ENCODE measurements at places on chromosomes 3 and 15.

DNA sequence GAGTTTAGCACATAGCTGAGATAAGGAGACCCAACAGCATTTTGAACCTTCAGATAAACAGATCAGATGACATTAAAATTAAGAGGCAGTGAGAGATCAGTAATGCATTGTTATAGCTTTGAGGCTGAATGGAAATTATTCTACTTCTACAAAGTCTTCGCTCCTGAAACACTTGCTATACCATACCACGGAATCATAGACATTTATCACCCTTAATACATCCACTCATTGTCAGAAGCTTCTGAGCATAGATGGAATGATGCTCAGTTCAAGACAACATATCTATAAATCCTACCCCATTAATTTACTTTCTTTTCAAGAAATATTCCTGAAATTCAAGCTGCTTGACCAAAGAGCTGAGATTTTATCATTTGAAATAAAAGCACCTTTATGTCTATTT lies 266.7 kb downstream of the C3orf38 start:
- DNase-seq, result no peak

DNA sequence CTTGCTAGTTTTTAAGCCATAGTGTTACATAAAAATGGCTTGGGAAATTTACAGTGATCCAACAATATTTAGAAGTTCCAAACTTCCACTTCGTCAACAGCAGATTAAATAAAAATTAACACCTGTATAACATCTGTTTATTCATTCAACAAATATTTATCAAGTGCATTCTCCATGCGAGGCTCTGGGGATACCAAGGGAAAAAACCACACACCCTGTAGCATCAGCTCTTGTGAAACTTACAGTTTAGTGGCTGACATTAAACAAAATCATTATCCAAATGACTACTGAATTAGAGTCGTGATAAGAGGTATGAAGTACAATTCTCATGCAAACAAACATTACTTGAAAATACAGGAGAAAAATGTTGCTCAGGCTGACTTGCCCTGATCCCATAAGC lies 122.9 kb downstream of the DLG1 start:
- no peak for DNase-seq

- DNase-seq, result no peak
Measured at GRCh38 chr15:71306538-71306937, 191.3 kb downstream of the THSD4 start.

- DNase-seq, result no peak
Measured at GRCh38 chr3:15217841-15218267, 11.8 kb downstream of the CAPN7 start.

- no peak for DNase-seq
Measured at GRCh38 chr15:33370623-33371020, 59.9 kb downstream of the RYR3 start.

DNA sequence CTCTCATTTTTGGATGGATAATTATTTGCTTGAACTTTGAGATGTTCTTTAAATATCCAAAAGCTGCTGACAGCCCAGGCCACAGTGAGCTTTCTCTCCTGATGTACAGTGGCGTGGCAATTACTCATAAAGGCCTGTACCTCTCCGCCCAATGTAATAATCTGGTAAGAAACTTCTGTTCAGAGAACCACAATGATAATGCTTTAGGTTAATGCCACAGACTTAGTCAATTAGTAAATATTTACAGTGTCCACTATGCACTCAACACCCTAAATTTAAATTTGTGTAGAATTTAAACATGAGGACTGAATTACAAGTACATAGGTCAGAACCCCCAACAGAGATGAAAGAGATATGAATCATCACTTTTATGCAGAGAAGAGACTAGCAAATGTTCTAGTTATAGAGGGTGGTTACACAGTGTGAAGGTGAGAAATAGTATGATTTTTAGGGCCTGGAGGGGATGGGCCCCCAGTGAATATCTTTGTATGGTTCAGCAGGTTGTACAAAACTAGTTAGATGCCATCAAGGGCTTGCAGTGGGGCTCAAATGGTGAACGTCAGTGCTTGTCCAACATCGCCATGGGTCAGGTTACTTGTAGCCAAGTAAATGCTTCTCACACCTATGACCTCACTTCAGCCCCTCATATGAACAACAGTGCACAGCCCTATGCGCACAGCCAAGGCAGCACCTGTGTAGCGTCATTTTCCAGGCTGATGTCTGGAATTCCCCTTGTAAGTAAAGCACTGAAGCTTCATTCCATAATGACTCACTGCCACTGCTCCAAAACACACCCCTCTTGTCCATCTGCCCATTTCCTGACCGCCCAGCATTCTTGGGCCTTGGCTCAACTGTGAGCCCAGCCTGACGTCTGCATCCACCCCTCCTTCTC lies 13.3 kb downstream of the ABHD2 start:
- no peak for DNase-seq

DNA sequence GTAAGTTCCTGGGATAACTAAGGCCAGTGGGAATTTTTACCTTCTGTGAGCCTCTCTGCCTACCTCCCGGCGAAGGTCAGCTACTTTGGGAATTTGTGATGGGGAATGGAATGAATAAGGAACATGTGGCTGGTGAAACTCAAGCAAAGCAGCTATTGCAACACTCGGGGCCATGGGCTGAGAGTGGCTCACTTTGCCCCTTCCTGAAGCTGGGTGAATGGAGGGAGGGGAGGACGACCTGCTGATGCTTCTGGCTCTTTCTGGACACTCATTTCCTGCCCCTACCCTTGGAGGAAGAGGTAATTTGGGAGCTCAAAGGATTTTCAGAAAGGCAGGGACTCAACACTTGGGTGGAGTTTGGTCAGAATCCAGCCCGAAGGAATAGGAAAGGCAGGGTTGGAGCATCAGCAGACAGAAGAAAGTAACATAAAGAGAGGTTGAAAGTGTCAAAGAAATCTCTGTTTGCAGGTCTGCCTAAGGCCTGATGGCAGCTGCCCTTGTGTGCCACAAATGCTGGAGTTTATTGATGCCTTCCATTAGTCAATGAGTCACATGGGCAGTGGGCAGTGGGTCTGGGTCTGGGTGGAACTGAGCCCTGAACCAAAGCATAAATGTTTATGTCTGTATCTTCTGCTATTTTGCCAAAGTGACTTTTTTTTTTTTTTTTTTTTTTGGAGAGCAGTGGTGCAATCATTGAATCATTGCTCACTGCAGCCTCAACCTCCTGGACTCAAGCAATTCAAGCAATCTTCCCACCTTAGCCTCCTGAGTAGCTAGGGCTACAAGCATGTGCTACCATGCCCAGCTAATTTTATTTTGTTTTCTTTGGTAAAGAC lies 12.4 kb downstream of the LAMP3 start:
- no peak for DNase-seq

DNA sequence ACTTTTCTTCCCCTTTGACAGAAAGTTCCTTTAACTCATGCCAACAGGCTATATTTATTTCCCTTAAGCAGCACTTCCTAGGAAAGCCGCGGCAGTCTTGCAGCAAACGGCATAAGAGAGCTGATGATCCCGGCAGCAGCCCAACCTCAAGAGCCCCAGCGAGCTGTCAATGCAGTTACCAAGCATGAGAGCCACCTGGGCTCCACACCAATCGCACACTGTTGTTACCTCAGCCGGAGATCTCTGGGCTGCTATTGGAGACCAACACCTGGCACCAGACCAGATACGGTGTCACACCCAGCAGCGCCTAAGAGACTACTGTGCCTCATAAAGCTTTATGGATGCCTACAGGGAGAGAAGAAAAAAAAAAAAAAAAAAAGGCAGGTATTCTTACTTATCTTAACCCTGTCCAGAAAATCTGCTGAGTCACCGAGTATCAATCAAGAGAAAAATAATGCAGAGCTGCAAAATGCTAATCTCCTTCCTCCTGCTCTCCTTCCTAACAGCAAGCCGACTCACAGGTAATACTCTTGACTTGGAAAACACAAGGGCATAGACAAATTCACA lies 11.7 kb downstream of the ABCC5 start:
- no peak for DNase-seq

DNA sequence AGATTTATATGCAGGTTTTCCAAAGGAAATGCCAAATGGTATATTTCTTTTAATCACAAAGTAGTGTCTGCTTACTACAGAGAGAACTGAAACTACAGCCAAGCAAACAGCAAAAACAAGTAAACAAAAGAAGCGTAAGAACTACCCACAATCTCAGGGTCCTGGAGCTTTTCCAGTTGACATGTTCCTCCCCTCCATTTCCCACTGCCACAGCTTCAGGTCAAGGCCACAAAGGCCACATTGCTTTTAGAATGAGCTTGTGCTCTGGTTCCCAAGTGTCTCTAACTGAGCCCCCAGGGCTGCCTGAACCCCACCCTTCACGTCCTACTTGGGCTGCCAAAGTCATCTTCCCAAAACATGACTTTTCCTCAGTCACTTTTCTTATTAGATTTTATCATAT lies 24.1 kb downstream of the CTDSPL start:
- DNase-seq, result no peak

DNA sequence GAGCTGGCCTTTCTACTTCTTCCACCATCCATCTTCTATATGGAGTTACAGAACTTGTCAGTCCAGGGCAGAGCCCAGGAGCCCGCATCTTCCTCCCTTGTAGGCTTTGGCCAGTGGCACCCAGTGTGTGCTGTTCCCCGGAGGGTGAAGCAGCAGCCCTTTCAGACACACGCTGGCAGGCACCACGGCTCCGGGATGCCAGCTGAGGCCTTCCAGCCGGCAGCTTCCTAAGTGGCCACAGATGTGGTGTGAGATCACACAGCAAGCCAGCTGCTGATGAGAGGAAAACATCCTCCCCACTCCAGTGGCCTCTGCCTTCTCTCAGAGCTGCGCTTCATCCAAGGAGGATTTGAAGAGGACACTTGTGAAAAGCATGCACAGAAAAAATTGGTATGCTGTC lies 24.1 kb downstream of the CRABP1 start:
- no peak for DNase-seq

DNA sequence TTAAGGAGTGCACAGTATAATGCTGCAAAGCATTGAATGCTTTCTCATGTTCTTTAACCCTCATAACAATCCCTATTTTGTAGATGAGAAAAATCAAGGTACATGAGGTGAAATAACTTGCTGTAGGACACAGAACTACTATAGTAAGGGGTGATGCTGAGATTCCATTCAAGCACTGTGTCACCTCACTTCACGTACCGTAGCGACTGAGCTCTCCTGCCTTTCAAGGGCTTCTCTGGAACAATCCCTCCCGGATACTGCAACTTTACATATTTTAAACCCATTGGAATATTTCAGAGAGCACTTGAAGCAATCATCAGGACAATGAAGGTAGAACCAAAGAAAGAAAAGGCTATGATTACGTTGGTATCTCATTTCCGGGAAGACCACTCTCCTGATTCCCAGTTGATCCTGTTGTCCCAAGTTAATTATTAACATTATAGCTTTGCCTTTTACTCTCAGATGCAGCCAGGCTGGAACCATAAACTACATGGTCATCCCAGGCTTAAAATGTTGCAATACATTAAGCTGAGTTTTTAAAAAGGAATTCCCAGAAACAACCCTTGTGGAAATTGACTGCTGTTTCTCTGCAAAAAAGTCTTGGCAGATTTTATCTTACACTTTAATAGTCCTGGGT lies 252.2 kb upstream of the IGF1R start:
- DNase-seq, result no peak

DNA sequence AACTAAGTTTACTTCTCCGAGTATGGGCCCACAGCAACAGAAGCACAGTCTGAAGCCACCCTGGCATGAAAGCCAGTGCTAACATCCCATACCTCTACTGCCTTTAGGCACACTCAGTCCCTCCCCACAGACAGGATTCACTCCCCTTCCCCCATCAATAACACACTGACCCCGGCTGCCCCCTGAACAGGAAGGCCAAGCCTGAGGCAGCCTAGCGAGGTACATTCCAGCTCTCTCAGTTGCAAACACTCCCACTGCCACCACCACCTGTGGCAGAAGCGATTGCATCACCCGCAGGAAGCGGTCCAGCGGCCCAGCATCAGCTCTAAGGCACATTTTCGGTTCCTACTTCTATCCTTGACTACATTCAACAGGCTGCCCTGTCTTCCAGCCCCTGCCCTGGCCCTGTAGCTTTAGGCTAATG lies 7.0 kb upstream of the BMF start:
- peak; percentile 71 for DNase-seq

DNA sequence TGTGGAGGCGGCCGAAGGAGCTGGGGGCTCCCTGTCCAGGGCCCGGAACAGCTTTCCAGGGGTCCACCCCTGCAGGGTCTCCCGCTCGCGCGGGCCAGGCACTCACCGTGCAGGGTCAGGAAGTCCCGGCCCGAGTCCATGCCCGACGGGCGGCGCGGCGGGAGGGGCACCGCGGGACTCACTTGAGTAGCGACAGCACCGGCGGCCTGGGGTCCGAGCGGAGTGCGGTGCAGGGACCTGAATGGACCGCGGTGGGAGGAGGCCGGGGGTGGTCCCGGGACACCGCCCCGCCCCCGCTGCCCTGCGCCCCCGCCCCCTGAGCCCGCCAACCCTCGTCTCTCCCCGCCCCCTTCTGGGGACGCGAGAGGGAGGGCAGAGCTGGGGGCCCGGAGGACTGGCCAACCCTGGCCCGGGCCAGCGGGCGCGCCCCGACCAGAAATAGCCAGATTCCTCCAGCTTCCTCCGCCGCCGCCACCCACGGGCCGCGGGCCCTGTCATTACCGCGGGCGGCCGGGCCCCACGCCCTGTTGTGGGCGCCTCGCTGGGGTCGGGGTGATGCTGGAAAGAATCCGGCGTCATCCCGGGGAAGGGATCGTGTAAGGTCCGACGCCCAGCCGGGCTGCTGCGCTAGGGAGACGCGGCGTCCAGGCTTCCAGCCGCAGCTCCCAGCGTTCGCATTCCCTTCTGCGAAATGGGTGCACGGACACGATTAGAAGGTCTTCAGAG lies at the start of gene PLCD1:
Gene PLCD1 (minus strand): TSS at position 243 of the 726 bp plus-strand sequence. CDS start 103 bp downstream, at position 140.
- DNase-seq, result no peak

GRCh38 chr3:159174715-159175692 lies 373.1 kb downstream of the MFSD1 start:
- no peak for DNase-seq

DNA sequence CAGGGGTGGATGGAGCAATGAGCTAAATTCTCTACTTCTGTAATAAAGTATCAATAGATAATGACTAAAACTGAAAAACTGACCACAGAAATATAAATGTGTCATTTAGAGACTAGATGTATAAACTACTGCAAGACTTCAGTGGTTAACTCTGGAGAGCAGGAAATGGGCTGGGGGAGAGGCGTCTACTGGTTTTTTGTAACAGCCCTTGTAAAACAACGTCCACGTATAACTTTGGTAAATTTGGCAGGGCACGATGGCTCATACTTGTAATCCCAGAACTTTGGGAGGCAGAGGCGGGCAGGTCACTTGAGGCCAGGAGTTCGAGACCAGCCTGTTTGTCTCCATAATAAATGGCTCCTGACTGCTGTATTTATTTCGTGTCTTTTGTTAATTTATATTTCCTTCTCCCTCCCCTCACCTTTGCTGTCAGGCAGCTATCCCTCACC lies 12.5 kb downstream of the RAB27A start:
- DNase-seq, result no peak

DNA sequence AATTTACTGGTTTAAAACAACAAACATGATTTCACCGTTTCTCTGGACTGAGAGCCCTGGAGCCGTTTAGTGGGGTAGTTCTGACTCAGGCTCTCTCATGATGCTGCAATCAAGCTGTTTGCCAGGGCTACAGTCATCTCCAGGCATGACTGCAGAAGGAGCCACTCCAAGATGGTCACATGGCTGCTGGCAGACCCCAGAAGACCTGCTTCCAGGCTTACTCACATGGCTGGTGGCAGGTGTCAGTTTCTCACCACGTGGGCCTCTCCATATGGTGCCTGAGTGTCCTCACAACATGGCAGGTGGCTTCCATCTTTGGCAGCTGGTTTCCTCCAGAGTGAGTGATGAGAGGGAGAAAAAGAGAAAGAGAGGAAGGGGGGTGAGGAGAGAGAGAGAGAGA lies 378.3 kb upstream of the RGMA start:
- DNase-seq, result no peak

Measured in activated CD8-positive, alpha-beta memory T cell treated with anti-CD3 and anti-CD28 coated beads, Interleukin-2, amount 50 U/mL, for 48 hours (primary cell).